ENCODE measurements at places on chromosomes 1 and 21.

DNA sequence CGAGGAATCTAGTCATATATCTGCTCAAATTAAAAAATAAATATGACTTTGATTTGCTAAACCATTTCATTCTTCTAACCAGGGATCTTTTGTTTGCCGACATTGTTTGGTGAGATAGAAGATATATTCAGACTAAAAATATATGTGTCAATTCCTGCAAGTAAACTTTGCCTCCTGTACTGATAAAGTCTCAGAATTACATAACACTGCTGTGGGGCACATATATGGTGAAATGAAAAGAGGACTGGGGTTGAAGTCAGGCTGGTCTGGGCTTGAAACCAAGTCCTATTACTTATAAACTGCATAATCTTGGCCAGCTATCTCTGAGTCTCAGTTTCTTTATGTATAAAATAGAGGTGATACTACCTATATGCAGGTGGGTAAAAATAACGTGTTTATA is 9.8 kb downstream of the SCMH1 start:
- DNase-seq, result no peak

DNA sequence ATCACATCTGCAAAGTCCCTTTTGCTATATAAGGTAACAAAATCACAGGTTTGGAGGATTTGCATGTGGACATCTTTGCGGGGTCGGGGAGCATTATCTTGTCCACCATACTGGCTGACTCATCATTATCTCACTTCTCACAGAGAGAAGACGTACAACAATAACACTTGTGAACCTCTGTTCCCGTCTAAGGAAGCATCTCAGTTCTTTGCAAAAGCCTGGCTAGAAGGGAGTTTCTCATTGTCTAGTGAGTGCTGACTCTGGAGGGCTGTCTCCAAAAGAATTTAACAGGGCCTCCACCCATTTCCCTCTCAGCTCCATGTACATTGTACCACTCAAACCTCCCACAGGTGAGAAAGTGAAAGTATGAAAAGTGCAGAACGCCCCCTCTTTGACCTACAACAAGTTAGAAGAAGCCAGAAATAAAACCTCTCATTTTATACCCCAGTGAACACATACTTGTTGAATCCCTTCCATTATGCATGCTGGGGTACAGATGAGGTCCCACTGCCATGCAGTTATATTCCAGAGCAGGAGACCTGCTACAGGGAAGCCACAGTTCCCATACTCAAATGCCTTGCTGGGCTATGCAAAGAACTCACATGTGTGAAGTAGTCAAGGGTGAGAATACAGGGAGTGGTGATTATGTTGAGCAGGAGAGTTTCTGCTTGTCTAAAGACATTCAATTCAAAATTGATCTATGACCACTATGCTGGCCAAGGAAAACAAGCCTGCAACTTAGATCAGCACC is 121.7 kb upstream of the PRDX6 start:
- no peak for DNase-seq

- no peak for DNase-seq
Observed at GRCh38 chr21:14945176-14945575, 119.6 kb downstream of the NRIP1 start.

DNA sequence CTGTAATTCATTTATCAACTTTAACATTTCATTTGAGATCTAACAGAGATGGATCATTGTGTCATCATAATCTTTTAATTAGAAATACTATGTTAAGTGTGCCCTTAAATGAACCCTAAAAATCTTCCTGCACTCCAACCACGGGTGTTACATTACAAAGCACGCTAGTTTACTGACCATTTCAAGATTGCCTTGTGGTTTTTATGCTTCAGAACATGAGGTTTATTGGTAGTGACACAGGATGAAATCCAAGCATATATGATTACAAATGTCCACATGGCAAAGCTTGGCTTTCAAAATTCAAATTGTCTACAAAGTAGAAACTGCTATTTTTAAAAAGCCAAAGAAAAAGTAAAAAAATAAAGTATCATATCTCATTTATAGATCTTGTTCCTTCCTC is 190.4 kb upstream of the USP25 start:
- DNase-seq, result no peak

- DNase-seq, result no peak
Observed at GRCh38 chr21:39651206-39651605, 38.5 kb downstream of the B3GALT5 start.

DNA sequence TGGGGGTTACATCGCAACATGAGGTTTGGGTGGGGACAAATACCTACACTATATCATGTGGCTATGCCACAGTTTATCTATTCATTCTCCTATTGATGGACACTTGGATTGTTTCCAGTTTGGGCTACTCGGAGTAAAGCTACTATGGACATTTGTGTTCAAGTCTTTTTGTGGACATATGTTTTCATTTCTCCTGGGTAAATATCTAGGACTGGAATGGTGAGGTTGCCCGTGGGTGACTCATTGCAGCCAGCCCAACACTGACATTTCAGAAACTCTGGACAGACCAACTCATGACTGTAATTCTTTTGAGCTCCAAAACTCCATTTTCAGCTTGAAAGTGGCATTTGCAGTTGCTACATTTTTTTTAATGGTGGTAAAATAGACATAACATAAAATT is 82.7 kb downstream of the KAZN start:
- no peak for DNase-seq

- peak; percentile 81 for DNase-seq
Observed at GRCh38 chr1:24390924-24391782, 22.4 kb downstream of the STPG1 start.

DNA sequence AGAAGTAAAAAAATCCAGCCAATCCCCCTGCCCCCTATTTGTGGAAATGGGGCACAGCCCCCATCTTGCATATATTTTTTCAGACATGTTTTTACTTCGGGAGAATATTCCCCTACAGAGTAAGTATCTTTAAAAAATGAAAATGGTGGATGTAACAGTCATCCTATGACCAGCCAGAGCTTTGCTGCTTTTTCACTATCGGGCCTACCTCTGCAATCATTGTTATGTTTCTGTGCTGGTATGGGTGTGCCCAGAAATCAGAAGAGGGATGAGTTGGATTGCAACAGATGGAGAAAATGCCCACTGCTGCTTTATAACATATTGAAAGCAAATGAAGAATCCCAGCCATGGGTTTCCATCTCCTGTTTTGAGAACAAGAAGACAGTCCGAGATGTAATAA is 2.9 kb downstream of the CD247 start:
- DNase-seq, result no peak

DNA sequence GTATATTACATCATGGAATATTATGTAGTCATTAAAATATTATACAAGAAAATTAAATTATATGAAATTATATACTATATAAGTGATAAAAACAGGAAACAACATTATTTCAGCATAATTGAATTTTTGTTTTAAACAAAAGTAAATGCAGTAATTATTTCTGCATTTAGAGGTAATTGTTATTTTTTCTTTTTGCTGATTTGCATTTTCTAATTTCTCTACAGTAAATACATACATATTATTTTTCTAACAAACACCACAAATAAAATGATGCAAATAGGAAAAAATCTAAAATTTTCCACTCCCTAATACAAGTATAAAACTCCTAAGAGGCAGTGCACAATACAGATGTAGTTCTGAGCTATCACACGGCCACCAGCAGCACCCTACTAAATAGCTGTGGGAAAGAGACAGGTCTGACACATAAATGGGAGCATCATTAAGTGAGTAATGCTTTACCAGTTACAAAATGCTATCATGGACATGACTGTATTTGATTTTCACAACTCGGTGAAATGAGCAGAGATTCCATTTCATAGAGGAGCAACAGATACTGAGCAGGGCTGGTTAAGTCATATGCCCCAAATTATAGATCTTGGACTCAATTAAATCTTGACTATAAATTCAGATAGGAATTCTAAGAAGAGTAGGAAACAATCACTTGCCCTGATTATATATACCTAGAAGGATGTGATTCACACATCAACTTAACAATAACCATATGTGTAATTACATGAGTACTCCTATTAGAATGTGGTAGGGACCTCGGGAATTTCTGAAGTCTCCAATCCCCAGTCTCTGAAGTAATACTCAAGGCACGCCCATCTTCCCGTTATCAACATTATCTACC is 49.0 kb downstream of the NRIP1 start:
- no peak for DNase-seq

DNA sequence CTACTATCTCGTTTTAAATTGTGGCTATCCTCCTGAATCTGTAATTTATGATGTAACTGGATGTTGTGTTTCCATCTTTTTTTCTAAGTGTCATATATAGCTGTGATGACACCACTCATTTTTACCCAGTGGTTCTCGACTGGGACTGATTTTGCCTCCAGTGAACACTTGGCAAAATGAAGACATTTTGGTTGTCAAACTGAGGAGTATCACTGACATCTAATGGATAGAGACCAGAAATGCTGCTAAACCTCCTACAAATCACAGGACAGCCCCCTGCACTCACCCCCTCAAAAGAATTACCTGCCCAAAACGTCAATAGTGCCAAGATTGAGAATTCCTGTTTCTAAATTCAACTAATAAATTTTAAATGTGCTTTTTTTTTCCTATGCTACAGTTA is 1.9 kb downstream of the TRMT13 start:
- DNase-seq, result no peak

- no peak for DNase-seq
Observed at GRCh38 chr21:35376406-35377135, 327.5 kb upstream of the RUNX1 start.

- DNase-seq, result no peak
Observed at GRCh38 chr1:27427329-27427728, 34.9 kb downstream of the GPR3 start.

DNA sequence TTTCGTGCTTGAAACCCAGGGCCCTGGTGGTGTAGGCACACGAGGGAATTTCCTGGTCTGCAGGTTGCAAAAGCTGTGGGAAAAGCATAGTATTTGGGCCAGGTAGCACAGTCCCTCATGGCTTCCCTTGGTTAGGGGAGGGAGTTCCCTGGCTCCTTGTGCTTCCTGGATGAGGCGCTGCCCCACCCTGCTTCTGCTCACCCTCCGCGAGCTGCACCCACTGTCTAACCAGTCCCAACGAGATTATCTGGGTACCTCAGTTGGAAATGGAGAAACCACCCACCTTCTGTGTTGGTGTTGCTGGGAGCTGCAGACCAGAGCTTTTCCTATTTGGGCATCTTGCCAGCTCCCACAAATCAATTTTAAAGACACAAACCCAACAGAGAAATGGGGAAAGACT is 183.0 kb downstream of the PHTF1 start:
- DNase-seq, result no peak

- DNase-seq, result no peak
Observed at GRCh38 chr1:109912214-109912861, 1.7 kb downstream of the CSF1 start.

Measured in CD4-positive, alpha-beta T cell treated with Interleukin-4 for 1 hour (primary cell).